ENCODE measurements at places on chromosomes 3 and 15.

DNA sequence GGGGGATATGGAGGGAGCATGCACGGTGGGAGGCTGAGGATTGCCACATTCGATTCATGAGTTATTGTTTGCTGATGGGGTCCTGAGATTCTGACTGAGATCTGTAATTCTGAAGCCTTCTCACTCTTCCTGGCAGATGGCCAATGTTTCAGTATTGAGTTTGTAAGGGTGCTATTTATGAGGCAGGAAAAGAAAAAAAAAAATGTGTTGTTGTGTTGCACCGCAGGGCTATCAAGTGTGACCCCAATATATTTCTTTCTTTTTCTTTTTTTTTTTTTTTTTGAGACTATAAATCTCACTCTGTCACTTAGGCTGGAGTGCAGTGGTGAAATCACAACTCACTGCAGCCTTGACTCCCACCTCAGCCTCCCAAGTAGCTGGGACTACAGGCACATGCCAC, 3.2 kb upstream of the SENP2 start:
- no peak for DNase-seq

DNA sequence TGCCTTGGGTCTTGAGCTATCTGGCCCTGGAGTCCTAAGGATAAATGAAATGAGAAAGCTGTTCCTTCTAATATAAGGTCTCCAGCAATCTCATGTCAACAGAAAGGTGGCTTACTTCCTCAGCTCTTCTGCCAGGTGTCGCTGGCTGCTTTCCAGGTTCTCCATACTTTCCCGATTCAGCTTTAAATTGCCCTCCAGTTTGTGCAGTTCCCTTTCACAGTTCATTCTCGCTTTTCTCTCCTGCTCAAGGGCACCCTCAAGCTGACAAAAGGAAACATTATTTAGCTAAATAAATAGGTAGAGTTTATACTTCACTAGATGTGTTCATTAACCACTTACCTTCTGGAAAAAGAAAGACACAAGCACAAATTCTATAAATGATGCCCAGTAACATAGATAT, 73.0 kb downstream of the MYH15 start:
- DNase-seq = no peak

GRCh38 chr15:45394681-45395080, 16.3 kb upstream of the GATM start:
- DNase-seq = no peak

GRCh38 chr3:38165722-38166387, 518 bp downstream of the OXSR1 start:
- DNase-seq = no peak

GRCh38 chr3:78721771-78722543, 1045.8 kb downstream of the ROBO1 start:
- DNase-seq = no peak

Data from HL-60 (cell line).